ENCODE measurements at places on chromosomes 7 and 10. TPM values are rescaled to one million over a fixed set of nuclear protein-coding genes. Genes with fewer than 3 reads are reported as not detected.

Gene PTPRZ1
- total RNA-seq = 138 TPM

Gene OPN4
- not detected for total RNA-seq

Gene MRLN
- total RNA-seq = not detected

Gene C10orf105
- total RNA-seq = not detected

Gene LIPF
- total RNA-seq = not detected

Gene PPP1R9A
- total RNA-seq = 93.3 TPM

Gene SH2B2
- total RNA-seq = 10.2 TPM

- DNase-seq = no peak
These were observed 457.6 kb upstream of the COBL start for GRCh38 chr7:51774178-51774577.

DNA sequence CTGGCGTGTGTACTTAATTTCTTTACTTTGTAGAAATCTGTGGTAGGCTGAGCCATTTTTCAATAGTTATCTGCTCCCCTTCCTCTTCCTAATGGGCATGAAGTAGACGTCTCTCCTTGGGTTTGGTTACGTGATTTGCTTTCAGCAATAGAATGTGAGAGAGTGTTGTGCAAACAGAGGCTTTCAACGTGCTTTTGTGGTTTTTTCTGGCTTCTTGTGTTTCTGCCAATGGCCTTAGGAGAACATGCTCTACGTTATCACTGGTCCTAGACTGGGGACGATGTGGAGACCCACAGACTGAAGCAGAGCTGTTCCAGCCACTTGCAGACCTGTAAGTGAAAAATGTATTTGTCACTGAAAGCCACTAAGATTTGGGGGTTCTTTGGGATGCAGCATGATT is 107.2 kb upstream of the NPTX2 start:
- no peak for DNase-seq

DNA sequence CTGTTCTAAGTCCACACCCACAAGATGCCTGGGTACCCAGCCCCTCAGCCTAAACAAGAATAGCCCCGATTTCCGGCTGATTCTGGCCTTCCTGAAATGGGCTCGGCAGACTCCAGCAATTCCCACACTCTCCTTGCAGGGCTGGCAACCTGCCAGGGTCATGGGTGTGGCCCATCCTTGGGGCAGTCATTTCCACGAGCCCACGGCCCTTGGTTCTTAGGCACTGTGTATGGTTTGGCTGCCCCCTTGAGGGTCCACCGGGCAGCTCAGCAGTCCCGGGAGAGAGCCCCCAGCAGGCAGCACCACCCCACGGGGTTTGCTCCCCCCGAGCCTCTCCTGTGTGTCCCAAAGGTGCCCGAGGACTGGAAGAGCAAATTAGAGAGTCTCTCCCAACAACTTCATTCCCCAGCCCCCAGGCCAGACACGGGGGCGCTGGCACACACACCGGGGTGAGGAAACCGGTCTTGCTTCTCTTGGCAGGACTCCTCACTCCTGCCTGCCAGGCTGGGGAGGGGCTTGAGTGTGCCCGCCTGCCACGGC is 142.2 kb downstream of the EMX2 start:
- DNase-seq = no peak

DNA sequence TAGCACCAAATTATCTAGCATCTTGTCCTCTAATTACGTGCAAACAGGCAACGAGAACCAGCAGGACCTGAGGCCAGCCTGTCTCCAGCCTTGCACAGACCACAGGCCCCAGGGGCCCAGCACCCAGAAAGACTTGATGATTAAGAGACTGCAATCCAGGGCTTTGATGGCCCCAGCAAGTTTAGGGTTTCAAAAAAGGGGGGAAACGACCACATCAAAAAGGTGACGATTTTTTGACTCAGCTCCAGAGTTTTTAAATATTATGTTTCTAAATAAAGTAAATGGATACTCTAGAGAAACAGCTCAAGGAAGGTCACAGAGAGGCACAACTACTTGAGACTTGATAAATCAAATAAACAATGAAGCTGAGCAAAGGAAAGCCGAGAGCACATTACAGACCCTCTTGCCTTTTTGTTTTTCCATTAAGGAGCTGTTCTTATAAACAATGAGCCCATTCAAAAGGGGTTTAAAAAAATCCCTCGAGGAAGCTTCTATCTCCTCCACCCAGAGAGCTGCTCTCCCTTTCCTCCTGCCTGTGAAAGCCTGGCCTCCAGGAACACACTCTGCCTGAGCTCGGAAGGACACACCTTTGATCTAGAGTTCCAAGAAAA is 44.1 kb downstream of the GLI3 start:
- DNase-seq = no peak

GRCh38 chr10:28219251-28219650 is 83.6 kb downstream of the MPP7 start:
- DNase-seq = no peak

Data from frontal cortex (tissue), 4 donors.